ENCODE measurements at places on chromosomes 7 and 10.

GRCh38 chr7:23017309-23017708 is 3.4 kb upstream of the HYCC1 start:
- no peak for DNase-seq

- DNase-seq: no peak
Observed at GRCh38 chr7:44122529-44122928, 819 bp downstream of the POLD2 start.

GRCh38 chr7:102395873-102396709 is at the start of gene PRKRIP1:
Gene PRKRIP1, plus strand, starts transcription at chr7:102396363. Its CDS starts 49 bp downstream, at chr7:102396412.
- DNase-seq: peak; percentile 61

DNA sequence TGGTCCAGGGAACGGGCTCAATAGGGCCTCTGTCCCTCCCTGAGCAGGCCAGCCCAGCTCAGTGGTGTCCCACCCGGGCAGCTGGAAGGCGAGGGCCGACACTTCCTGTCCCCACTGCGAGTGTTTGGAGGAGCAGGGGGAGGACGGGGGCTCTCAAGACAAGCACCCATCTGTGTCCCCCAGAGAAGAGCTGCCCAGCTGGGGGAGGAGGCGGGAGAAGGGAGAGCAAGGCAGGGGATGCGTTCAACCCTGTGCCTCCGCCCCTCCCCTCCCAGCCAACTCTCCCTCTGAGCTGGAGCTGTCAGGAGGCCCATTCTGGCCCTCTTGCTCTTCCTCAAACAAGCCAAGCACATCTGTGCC is 35.7 kb downstream of the ZCCHC24 start:
- DNase-seq: no peak

DNA sequence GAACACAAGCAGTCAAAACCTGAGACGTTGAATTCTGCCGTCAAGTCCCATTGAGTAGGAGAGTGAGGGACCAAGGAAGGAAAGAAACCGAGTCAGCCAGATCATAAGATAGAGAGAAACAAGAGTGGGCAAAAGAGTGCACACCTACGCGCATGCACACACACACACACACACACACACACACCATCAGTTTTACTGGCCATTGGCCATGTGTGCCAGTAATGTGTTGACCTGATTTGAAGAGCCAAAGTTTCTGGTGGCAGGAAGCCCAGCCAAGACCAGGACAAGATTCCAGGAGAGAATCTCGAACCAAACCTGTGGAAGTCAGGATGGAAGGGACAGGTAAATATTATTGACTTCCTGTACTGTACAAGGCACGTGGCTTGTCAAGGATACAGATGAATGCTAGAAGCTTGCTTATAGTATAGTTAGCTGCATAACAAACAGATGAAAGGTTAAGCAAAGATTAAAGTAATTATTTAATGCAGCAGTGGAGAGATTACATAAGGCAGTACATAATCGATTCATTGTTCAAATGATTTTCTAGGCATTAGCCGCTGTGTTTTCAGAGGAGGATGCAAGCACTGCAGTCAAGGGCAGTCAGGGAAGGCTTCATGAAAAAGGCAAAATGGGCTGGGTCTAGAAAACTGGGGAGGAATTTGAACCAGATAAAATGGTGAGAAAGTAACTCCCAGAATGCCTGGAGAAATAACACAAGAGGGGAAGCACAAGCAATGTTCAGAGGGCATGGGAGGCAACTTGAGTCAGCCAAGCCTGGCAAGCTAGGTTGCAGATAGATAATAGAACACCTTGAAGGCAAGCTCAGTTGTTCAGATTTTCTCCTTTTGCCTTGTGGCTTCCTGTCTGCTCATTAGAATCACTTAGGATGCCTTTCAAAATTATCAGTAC is 2.7 kb upstream of the HYCC1 start:
- DNase-seq: no peak

GRCh38 chr10:90787393-90788198 is 70.2 kb downstream of the HTR7 start:
- DNase-seq: no peak

- no peak for DNase-seq
Observed at GRCh38 chr7:29281782-29282541, 87.4 kb downstream of the CHN2 start.

- DNase-seq: no peak
Observed at GRCh38 chr10:74585231-74586087, 240.9 kb upstream of the KAT6B start.

- DNase-seq: no peak
Observed at GRCh38 chr10:122224159-122224558, 46.9 kb upstream of the BTBD16 start.

GRCh38 chr7:69753981-69754380 is 155.7 kb downstream of the AUTS2 start:
- DNase-seq: no peak

- DNase-seq: no peak
Observed at GRCh38 chr10:50480054-50481007, 143.4 kb downstream of the SGMS1 start.

DNA sequence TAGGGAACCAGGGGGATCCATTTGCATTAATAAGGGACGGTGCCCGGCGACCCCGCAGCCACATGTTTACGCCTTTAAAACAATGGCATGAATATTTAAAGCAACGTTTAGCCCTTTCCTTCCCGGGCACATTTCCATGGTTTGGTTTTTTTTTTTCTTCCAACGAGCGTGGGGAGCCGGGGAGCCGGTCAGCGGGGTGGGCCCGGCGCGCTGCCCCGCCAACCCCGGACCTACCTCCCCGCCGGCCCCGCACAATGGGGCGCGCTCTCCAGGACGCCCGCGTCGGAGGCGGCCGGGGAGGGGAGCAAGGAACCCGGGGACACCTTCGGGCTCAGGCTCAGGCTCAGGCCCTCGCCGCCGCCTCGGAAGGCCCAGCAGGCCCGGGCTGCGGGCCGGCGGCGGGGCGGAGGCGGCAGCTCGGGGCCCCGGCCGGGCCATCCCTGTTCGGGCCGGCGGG is 1.0 kb downstream of the SEPHS1 start:
- DNase-seq: no peak

GRCh38 chr10:80509108-80509402 is 28.6 kb upstream of the SH2D4B start:
- DNase-seq: no peak

DNA sequence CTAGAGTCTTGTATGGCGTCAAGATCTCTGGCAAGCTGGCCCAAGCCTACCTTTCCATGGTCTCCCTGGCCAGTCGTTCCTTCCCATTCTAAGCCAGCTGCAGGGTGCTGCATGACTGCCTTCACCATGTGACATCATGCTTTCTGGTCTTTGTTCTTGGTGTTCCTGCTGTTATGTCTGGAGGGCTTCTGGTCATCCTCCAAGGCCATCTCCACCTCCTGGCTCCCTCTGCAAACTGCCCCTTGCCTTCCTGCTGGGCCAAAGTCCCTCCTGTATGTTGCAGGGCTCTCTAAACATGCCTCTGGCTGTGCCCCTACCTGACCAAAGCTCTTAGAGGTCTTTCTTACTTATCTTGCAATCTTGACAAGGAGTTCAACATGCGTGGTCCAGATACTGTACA is 44.4 kb upstream of the SHH start:
- no peak for DNase-seq

DNA sequence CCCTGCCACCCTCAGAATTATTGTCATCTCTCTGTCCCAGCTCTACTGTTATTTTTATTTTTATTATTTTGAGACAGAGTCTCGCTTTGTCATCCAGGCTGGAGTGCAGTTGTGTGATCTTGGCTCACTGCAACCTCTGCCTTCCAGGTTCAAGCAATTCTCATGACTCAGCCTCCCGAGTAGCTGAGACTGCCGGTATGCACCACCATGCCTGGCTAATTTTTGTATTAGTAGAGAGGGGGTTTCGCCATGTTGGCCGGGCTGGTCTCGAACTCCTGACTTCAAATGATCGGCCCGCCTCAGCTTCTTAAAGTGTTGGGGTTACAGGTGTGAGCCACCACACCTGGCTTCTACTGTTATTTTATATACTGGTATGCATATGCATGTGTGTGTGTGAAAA is 11.0 kb downstream of the CALHM2 start:
- no peak for DNase-seq

DNA sequence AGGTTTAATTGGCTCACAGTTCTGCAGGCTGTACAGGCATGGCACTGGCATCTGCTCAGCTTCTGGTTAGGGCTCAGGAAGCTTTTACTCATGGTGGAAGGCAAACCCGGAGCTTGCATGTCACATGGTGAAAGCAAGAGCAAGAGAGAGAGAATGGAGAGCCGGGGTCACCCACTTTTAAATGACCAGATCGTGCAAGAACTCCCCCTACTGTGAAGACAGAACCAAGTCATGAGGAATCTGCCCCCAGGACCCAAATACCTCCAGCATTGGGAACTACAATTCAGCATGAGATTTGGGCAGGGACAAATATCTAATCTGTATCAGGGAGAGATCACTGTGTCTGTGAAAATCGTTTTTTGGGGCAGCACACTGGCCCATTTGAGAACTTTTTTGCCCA is 110.0 kb upstream of the MYO3A start:
- no peak for DNase-seq

DNA sequence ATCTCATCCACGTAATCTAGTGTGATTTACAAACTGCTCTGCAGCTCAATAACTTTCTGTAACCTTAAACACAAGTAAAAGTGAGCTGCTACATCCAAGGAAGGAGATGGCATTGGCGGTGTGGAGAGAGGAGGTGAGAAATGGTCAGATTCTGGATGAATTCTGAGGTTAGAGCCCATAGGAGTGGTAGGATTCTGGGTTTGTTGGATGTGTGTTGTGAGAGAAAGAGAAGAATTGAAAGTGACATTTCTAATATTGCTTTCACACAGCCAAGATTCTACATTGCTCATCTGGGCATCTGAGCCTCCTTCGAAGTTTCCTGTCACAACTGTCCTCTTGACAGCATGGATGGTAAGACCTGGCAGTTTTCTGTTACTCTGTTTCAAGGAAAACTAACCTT is 2.5 kb downstream of the MCM10 start:
- DNase-seq: no peak

DNA sequence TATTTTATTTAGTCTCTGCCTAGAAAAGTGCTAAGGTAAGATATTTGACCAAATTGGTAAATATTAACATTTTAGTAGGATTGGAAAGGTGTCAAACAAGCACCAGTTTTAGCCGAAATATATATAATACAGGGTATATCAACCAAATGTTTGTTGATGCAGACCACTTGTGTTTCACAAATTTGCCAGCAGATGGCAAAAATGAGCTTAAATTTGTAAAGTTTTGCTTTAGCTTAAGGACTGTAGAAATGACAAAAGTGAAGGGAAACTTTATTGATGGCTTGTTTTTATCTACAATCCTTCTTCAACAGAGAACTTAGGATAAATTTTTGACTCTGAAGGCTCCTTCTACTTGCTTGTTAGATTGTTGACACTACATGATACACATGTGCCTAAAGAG is 4.8 kb upstream of the POLR1F start:
- peak; percentile 8 for DNase-seq

DNA sequence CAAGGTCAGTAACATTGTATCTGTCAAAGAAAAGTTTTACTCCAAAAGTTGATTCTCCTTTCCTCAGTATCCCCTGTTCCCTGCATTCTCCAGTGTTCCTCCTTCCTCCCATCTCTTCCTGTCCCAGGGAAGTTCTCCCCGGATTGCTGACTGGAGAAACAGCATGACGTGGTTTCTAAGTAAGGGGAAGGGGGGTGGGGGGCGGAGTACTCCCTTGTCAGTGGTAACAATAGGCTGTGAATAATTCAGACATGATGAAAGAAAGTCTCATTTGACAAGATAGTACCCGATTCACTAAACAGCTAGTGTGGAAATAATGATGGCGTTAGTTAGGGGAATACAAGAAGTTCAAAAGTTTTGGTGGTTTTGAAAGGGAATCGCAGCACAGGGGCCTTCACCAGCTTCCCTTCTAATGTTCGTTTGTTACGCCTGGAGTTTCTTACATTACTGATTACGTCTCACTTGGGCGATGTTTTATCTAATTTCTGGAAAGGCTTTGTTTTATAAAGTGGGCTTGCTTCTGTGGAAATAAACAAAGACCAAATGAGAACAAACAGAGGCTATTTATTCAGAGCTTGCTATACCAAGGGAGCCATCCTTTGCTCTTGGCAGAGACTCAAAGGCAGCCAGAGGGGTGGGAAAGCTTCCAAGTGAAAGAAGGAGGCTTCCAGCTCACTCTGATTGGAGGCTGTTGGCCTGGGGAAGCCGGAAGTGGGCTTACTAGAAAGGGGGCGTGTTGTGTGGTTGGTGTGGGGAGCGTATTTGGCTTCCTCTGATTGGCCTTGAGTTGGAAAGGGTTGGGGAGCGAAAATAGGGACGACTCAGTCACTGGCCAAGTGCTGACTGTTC is 453.7 kb downstream of the SDK1 start:
- DNase-seq: no peak

- no peak for DNase-seq
Observed at GRCh38 chr10:119896061-119896655, 3.6 kb downstream of the SEC23IP start.

- no peak for DNase-seq
Observed at GRCh38 chr7:128281605-128282380, 40.7 kb downstream of the LEP start.

DNA sequence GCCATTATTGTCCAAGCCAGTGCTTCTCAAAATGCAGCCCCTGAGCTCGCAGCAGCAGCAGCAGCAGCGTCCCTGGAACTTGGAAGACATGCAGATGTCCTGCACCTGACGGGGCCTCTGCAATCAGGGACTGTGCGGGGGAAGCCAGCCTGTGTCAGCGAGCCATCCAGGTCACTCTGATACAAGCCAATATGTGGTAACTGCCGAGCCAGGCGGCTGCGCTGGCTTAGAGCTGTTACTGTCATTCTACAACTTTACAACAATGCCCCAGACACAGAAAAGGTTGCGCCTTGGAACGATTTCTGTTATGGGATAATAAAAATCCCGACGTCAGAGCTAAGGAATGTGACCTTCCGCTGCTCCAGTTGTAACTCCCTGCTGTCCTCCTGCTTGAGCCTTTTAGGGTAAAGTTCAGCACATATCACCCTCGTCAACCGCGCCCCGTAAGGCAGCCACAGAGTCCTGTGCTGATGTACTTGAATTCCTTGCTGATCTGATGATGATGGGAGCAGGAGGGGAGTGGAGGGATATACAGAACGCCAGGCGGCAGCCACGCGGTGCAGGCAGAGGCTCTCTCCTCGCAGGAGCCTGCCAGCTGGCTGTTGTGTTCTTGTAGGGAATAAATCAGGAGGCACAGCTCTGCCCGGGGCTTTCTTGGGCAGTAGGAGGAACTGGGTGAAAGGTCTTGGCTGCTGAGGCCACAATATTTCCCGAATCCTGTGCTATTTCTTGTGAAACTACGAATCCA is 20.0 kb upstream of the CRYGN start:
- DNase-seq: no peak

- no peak for DNase-seq
Observed at GRCh38 chr7:158295966-158296797, 291.4 kb downstream of the PTPRN2 start.

GRCh38 chr7:25758559-25758958 is 393.4 kb upstream of the NFE2L3 start:
- DNase-seq: no peak

- no peak for DNase-seq
Observed at GRCh38 chr7:107579554-107579884, 527 bp upstream of the BCAP29 start.

DNA sequence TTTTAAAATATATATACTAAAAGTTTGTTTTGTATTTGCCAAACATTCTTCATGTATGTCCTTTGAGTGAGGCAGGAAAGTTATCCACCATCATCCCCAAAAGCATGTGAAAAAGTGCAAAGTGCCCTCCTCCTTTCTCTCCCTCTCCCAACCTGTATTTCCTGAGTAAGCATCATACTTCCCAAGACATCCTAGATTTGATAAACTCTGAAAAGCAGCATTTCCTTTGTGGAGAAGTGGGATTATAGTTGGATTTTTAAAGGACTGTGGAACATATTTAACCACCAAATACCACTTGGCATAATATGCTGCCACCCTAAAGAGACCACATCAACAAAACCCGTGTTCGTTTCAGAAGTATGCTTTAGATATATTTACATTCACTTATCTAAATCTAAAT is 36.9 kb downstream of the NET1 start:
- DNase-seq: no peak

All from activated naive CD4-positive, alpha-beta T cell (primary cell).